ENCODE measurements at places on chromosomes 2 and 18. TPM values are rescaled to one million over a fixed set of nuclear protein-coding genes. Genes with fewer than 3 reads are reported as not detected.

TBR1 gene
- total RNA-seq, result not detected

RFTN2 gene
- total RNA-seq, result 1.1 TPM

MOGAT1 gene
- total RNA-seq, result 10.2 TPM

SLC14A1 gene
- total RNA-seq, result 0.96 TPM

ZNF519 gene
- total RNA-seq, result 1.2 TPM

ITPRIPL1 gene
- 0.20 TPM for total RNA-seq

SPR gene
- 64.5 TPM for total RNA-seq

FEV gene
- not detected for total RNA-seq

KCNF1 gene
- not detected for total RNA-seq

LIPG gene
- total RNA-seq, result 89.4 TPM

CAPN14 gene
- not detected for total RNA-seq

IL36G gene
- 0.20 TPM for total RNA-seq

FOXI3 gene
- not detected for total RNA-seq

IL1A gene
- total RNA-seq, result not detected

SALL3 gene
- not detected for total RNA-seq

DCTN1 gene
- total RNA-seq, result 41.3 TPM

PFN4 gene
- 0.45 TPM for total RNA-seq

NR4A2 gene
- 0.91 TPM for total RNA-seq

CROCC2 gene
- 0.05 TPM for total RNA-seq

GCA gene
- total RNA-seq, result 7.3 TPM

SRD5A2 gene
- total RNA-seq, result 7.6 TPM
